Omental fat pad (tissue), 4 donors: ENCODE measurements at places on chromosomes 7 and 10. TPM values are rescaled to one million over a fixed set of nuclear protein-coding genes. Genes with fewer than 3 reads are reported as not detected.

GRCh38 chr7:67588631-67589030 lies 592.0 kb downstream of the TYW1 start:
- no peak for DNase-seq

GRCh38 chr7:22989643-22990587 lies 24.0 kb downstream of the HYCC1 start:
- DNase-seq = no peak

GRCh38 chr10:9957351-9957750 lies 1060.3 kb upstream of the CELF2 start:
- no peak for DNase-seq

DNA sequence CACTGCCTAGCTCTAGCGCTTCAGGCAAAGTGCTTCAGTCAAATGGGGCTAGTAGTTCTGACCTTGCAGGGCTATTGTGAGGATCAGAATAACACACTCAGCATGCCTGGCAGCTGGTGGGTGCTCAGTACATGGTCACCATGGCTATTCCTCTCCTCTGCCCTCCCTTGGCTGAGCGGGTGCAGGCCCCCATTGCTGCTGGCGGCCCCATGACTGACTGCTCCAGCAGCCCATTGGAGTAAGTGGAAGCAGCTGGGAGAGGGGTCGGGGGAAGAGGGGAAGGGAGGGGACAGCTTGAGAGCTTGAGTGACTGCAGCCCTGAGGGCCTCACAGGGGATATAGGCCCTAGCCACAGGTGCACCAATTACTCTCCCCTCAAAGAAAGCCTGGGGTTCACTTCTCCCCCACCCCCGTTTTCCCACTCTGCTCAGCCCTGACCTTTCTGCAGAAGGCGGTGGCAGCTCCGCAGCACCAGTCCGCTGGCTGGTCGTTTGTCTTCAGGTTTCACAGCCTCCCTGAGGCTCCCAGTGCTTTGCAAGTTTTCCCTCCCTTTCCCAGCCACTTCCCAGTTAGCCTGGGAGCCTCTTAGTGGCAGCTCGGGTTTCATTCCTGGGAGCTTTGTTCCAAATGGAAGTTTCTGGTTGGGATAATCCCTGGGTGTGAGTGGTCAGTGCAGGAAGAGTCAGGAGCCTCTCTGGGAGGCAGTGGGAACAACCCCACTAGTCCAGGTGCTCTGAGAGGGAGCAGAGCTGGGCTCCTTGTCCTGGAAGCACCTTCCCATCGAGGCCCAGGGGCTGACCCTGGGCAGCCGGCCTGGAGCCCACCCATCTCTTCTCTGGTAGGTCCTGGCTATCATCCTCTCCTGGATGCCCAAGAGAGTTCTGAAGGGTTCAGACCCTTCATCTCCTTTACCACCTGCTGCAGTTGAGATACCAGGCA lies 16.3 kb downstream of the FGF8 start:
- DNase-seq = no peak

DNA sequence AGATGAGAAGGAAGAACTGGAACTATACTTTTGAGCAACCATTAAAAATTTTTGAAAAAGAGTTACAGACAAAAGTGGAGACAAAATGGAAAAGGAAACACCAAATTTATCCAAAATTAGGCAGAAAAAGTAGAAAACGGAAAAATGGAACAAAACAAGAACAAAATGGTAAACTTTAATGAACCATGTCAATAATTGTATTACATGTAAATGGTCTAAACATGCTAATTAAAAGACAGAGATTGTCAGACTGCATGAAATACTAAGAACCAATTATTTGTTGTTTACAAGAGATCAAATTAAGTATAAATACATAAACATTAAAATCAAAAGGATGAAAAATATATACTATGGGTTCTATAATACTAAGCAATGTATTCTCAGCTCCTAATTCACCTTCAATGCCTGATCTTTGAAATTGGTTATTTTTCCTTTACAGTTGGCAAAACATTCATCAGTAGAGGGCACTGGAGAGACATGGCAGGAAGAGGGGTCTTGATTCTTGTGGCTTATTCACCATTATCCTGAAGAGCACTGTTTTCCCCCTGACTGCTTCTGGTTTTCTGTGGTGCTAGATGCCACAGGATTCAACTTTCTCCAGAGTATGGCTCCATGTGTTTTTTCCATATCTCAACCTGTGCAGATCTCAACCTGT lies 124.9 kb downstream of the ELFN1 start:
- DNase-seq = no peak

- DNase-seq = no peak
These were observed 131.5 kb downstream of the C10orf105 start for GRCh38 chr10:71587941-71588573.

GRCh38 chr7:6480323-6480660 lies 32.5 kb upstream of the DAGLB start:
- no peak for DNase-seq

DNA sequence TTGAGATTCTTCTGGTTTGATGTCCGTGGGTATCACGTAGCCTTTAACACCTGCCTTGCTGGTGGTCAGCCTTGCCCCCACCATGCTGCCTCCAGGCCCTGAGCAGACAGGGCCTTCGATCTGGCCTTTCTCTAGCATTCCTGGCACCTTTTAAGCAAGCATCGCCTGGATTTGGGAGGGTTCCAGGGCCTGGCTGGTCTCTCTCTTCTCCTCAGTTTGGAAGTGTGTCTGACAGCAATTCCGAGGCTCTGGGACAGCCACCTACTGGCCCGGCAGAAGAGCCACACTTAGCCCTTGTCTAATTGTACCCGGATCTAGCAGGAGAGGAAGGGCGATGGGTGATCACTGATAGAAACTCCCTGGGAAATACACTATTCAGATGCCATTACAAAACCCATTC lies 441.3 kb upstream of the MKI67 start:
- DNase-seq = no peak

The LIPF gene
- total RNA-seq = not detected

The PAPSS2 gene
- 58.1 TPM for total RNA-seq

The GET4 gene
- total RNA-seq = 18.7 TPM

The PLEKHS1 gene
- total RNA-seq = not detected
